Spinal cord (tissue), 10 donors: ENCODE measurements at places on chromosomes 11 and 22.

DNA sequence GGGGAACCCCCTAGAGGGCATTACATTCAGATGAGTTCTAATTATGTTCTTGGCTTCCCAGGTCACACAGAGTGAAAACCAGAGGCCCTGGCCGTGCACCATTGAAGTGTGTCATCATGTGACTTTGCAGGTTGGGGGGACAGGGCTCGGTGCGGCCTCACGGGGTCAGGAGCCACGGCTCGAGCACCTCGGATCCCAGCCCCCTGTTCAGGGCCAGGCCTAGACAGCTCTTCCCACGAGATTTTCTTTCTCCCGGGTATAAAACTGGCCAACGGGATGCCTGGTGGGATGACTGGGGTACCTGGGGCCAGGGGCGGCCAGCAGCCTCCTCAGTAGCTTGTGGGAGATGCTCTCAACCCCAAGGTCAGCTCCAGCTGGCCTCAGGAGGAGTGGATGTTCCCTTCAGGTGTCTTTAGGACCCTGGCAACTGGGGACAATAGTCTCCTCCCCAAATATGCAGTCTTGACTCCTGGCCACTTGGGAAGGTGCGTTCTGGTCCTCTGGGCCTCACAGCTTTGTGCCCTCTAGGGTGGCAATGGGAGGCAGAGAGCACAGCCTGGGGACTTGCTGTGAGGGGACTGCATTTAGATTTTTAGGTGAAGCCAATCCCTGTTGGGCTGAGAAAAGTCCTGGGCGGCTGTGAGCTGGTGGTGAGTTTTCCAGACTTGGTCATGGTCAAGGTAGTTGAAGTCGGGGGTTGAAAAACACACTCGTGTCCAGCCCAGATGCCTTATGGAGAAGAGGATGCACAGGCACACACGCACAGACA, 95.6 kb downstream of the KCNQ1 start:
- no peak for DNase-seq

GRCh38 chr11:8261921-8262551, 1.6 kb downstream of the LMO1 start:
- no peak for DNase-seq

DNA sequence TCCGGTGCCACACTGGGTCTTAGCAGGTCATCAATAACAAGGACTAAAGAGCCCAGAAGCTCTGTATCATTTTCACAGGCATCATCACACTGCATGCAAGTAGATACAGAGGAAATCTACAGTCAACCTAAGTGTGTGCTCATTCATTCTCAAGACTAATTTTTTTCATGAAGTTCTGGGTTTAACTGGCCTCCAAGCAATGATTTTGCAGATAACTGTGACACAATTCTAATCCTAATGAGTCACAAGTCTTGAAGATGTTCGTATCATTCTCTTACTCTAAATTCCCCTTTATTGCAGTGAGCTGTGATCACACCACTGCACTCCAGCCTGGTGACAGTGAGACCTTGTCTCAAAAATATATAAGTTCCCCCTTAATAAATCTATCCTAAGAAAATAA, 2.5 kb downstream of the OR52W1 start:
- DNase-seq, result no peak

DNA sequence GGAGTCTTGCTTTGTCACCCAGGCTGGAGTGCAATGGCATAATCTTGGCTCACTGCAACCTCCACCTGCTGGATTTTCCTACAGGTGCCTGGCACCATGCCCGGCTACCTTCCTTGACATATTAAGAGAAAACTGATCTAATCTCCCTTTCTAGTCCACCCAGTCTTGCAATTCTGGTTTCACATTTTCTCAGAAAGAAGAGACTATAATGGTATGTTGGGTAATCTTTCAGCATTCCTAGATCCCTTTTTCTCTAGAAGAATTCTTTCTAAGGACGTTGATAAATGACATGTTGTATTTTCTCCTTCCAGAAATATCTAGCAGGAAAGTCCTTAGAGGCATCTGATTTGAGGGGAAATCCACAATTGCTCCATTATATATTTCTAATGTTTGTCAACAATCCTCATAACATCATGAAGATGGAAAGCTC, 10.4 kb upstream of the HSPA8 start:
- no peak for DNase-seq

DNA sequence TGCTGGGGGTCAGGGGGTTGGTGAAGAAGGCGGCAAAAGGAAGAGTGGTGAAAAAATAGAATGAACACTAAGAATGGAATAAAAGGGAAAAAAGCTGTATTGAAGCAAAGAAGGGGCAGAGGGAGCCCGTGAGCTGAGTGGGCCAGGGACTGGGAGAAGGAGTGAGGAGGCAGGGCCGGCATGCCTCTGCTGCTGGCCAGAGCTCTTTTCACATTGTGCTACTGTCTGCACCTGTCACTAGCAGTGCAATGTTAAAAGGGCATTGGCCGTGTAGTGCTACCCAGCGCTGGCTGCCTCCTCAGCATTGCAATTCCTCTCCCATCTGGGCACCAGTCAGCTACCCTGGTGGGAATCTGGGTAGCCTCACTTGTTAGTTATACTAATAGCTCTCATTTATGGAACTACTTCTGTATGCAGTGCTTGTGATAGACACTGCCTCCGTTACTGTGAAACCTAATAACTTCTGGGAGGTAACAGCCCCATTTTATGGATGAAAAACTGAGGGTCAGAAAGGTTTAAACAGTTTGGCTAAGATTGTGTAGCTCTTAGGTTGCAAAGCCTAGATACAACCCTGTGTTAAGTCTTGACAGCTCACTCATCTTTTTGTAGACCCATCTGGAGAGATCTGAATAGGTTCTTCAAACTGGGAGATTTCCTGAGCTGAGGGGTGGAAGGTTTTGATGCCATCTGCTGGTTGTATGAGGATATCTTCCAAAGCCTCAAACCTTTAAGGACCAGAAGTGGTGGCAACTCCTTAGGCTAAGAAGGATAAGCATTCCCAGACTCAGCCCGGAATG, 8.5 kb downstream of the YPEL4 start:
- DNase-seq, result no peak

GRCh38 chr11:96246718-96247552, 96.1 kb downstream of the MAML2 start:
- DNase-seq, result no peak

DNA sequence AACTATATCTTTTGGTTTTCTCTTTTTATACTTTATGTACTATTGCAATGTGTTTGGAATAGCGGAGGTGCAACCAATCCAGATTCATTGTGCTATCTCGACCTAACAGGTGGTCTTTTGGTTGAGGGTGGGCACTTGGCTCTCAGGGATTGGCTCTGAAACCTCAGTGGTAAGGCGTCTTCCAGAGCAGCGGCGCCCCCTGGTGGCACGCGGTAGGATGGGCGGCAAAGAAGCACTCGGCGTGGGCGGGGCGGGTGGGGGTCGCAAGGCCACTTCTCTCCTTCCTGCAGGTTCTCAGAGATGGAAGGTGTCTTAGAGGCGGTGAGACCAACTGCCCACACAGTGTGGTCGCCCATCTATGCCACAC, 19.2 kb upstream of the PLET1 start:
- no peak for DNase-seq

- DNase-seq, result no peak
These were observed 5.9 kb downstream of the YWHAH start for GRCh38 chr22:31950226-31950625.

DNA sequence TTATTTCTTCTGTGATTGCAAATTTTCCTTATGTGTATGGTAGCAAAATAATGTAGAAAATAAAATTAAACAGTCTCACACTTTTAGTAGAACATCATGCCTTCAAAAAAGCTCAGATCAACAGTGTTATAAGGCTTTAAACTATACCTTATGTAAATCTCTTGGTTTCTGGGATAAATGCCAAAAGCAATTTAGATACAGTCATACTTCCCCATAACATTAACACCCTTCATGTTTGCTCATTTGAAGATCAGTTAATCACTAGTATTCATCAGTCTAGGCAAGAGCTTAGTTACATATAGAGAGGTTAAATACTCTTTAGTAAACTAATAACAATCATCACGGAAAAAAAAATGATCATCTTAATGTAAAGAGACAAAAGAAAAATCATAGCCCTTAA, 421.8 kb upstream of the ANO3 start:
- peak; percentile 59 for DNase-seq
